Activated naive CD4-positive, alpha-beta T cell treated with anti-CD3 and anti-CD28 coated beads for 36 hours (primary cell): ENCODE measurements at places on chromosomes 12 and 14. TPM values are rescaled to one million over a fixed set of nuclear protein-coding genes. Genes with fewer than 3 reads are reported as not detected.

CCDC184 gene
- not detected for total RNA-seq

DTX1 gene
- 8.3 TPM for total RNA-seq

KRT86 gene
- total RNA-seq = not detected

DNA sequence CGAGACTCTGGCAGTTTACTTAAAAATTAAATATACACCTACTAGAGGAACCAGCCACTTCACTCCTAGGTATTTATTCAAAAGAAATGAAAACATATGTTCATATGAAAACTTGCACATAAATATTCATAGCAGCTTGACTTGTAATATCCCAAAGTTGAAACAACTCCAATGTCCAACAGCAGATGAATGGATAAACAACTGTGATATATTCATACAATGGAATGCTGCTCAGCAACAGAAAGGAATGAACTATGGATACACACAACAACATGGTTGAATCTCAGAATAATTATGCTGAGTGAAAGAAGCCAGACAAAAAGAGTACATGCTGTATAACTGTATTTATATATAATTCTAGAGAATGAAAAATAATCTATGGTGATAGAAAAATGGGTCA lies 53.4 kb upstream of the DACT1 start:
- no peaks in the 10 kb centered on the region for H3K36me3 ChIP-seq
- H3K4me1 ChIP-seq = peaks cover 3% of the 10 kb centered on the region
- H3K27me3 ChIP-seq = peaks cover 2% of the 10 kb centered on the region
- no peak for DNase-seq
- H3K4me3 ChIP-seq = no peak overlapping the region
- H3K27ac ChIP-seq = no peak overlapping the region

DNA sequence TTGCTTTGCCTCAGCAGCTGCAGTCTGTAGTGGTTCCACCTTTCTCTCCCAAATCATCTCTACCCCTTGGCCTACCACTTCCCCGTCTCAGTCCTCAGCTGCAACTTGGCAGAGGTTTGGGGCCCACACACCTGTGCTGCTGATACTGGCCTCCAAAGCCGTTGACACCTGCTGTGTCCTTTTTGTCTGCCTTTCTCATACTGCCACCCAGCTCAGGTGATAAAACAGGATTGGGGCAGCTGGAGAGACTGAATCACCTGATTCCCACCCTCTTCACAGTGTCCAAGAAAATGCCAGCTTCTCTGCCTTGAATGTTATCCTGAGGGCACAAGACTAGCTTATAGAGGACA lies 103.7 kb downstream of the ETV6 start:
- peak overlapping the region; percentile 0 for H3K27ac ChIP-seq
- DNase-seq = no peak
- H3K27me3 ChIP-seq = no peaks in the 10 kb centered on the region
- H3K4me1 ChIP-seq = peaks cover 3% of the 10 kb centered on the region
- peaks cover 31% of the 10 kb centered on the region for H3K36me3 ChIP-seq

GRCh38 chr12:69570000-69570516 lies 15.2 kb upstream of the CCT2 start:
- peaks cover 11% of the 10 kb centered on the region for H3K4me1 ChIP-seq
- H3K4me3 ChIP-seq = no peak overlapping the region
- peaks cover 18% of the 10 kb centered on the region for H3K36me3 ChIP-seq
- H3K27me3 ChIP-seq = no peaks in the 10 kb centered on the region
- H3K27ac ChIP-seq = peak overlapping the region; percentile 57

DNA sequence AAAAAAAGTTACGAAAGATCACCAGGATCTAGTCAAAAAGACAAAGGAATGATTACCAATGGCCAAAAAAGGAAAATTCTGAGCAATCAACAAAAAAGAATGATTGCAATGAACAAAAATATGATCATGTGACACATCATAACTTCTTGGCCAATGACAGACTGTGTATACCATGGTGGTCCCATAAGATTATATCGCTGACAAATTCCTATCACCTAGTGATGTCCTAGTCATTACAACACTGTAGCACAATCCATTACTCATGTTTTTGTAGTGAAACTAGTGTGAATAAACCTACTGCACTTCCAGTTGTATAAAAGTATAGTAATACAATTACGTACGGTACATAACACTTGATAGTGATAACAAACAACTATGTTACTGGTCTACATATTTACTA lies 12.3 kb downstream of the SEL1L start:
- peaks cover 42% of the 10 kb centered on the region for H3K4me1 ChIP-seq
- no peak overlapping the region for H3K4me3 ChIP-seq

- H3K27ac ChIP-seq = no peak overlapping the region
- no peak overlapping the region for H3K4me3 ChIP-seq
- peaks cover 5% of the 10 kb centered on the region for H3K36me3 ChIP-seq
- DNase-seq = no peak
Measured at GRCh38 chr14:38074754-38075153, 132.9 kb upstream of the SSTR1 start.

DNA sequence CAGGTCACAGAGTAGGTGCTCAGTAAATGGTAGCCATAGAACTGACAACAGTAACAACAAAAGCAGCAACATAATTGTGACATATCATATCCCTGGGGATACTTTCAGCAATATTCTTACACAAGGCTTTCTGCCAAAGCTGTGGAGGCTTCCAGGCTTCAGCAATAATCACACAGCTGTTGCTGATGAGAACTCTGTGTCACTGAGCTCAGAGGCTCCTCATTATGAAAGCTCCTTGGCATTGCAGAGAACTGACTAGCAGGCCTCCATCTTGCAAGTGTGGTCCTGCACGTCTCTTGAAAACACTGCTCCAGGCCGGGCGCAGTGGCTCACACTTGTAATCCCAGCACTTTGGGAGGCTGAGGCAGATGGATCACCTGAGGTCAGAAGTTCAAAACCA lies 97.3 kb upstream of the BTG1 start:
- no peaks in the 10 kb centered on the region for H3K27me3 ChIP-seq
- H3K4me1 ChIP-seq = peaks cover 16% of the 10 kb centered on the region
- no peak for DNase-seq
- no peak overlapping the region for H3K4me3 ChIP-seq

RNASE2 gene
- total RNA-seq = not detected

CCDC177 gene
- not detected for total RNA-seq

DNA sequence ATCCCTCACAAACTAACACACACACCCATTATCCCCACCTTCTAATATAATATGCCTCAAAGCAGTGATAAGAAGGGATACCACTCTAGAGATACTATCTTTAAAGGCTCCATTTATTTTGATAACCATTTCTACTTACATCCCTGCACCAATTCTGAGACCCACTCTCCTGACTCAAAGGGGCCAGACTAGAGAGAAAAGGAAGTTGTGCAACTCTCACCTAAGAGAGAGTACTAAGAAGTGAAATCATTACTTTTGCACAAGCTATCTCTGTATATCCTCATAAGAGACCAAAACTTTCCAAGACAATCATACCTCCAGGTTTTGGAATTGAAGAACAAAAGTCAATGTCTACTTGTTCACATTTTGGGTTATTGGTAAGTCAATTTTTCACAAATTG lies 45.4 kb upstream of the USP15 start:
- no peak for DNase-seq
- H3K4me3 ChIP-seq = no peak overlapping the region
- H3K27me3 ChIP-seq = no peaks in the 10 kb centered on the region
- H3K27ac ChIP-seq = no peak overlapping the region
- peaks cover 22% of the 10 kb centered on the region for H3K4me1 ChIP-seq
- no peaks in the 10 kb centered on the region for H3K36me3 ChIP-seq

ESYT1 gene
- 88.9 TPM for total RNA-seq

DNA sequence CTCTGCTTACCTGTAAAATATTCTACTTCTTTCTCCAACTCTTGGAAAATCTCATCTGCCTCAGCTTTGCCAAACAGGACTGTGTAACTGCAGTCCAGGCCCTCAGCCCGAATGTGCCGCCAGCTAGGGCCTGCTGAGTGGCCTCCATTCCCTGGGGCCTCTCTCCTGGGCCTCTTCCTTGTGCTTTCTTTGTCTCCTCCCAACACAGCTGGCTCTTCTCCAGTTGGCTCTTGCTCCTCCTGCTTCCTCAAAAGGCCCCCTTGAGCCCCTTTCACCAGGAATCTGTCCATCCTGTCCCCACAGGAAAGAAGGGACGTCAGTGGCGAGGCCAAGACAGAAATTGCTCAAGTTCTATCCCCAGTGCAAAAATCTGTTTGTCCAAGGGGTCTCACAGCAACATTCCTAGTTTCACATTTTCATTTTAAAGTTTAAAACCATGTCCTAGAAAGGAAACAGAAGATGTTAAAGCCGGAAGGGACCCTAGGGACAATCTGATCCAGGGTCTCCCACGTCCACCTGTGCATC lies 713 bp downstream of the ALKBH2 start:
- peaks cover 44% of the 10 kb centered on the region for H3K4me1 ChIP-seq
- peak overlapping the region; percentile 81 for H3K27ac ChIP-seq
- H3K36me3 ChIP-seq = peaks cover 27% of the 10 kb centered on the region
- DNase-seq = no peak

GRCh38 chr12:66739940-66740651 lies 61.2 kb upstream of the GRIP1 start:
- H3K4me3 ChIP-seq = no peak overlapping the region
- no peak overlapping the region for H3K27ac ChIP-seq
- no peaks in the 10 kb centered on the region for H3K36me3 ChIP-seq
- peaks cover 30% of the 10 kb centered on the region for H3K4me1 ChIP-seq
- no peaks in the 10 kb centered on the region for H3K27me3 ChIP-seq
- no peak for DNase-seq

TMEM132D gene
- not detected for total RNA-seq

REP15 gene
- total RNA-seq = 0.22 TPM

SLCO1B1 gene
- total RNA-seq = not detected

PAH gene
- total RNA-seq = not detected
